Activated naive CD4-positive, alpha-beta T cell treated with anti-CD3 and anti-CD28 coated beads for 36 hours (primary cell): ENCODE measurements at places on chromosomes 2 and 18. TPM values are rescaled to one million over a fixed set of nuclear protein-coding genes. Genes with fewer than 3 reads are reported as not detected.

PSTPIP2 gene
- total RNA-seq, result 14.3 TPM

DNA sequence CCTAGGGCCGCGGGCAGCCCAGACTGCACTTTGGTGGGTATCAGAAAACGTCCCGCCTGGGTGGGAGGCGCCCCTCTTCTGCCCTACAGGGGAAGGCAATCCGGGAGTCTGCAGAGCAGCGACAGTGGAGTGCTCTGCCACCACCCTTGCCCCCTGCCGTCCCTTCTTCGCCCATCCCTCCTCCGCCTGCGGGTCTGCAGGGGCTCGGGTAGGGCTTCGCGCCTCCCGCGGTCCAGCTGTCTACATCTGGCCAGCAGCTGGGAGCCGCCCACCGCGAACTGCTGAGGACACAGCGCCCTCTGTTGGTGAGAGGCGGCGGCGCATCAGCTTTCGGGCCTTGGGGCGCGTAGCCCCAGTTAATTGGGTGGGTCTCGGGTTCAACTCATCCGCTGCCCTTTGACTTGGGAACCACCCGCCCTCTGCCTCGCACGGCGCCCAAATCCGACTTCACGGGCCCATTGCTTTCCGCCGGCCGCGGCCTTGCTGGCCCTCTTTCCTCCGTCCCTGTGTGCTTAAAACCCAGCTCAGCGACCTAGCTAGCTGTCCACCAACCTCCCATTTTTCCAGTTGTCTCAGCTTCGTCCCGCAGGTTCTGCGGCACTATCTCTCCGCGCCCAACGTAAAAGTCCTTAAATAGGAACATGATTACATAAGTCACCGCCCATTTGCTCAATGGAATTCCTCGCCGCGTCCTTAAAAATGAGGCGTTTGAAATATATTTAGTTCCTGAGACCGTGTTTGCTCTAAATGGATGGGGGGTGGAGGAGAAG, 17.6 kb downstream of the WNT10A start:
- peak; percentile 82 for DNase-seq

DNA sequence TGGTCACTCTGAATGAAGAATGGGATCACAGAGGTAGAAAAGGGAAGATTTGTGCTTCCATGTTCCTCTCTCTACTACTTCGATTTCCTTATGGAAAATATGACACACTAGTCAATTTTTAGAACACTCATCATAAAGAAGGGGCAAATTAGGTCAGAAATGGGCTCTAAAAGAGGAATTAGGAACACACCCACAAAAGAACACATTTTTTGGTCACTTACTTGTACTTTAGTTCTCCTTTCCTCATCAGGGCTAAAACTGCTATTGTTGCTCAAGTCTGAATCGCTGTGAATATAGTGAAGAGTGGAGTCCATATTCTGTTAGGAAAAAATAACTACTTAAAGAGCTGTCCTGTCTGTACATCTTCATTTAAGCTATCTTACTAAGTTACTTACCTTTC, 52.6 kb downstream of the PPP4R1 start:
- DNase-seq, result no peak

DNA sequence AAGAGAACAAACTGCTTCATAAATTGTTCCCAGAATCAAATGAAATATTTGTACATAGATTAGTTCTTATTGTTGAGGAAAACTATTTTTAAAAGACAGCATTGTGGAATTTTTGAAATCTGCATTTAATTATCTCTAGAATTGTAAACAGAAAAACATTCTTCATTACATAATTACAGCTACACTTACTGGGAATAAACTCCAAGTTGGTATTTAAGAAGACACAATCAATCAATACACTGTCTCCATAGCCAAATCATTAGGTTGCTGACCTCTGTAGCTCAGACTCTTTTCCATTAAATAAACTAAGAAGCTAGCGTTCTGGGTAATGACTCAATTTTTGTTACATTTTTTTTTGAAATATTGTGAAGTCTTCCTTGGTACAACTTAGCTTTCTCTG, 70.2 kb upstream of the PIEZO2 start:
- DNase-seq, result no peak

DNA sequence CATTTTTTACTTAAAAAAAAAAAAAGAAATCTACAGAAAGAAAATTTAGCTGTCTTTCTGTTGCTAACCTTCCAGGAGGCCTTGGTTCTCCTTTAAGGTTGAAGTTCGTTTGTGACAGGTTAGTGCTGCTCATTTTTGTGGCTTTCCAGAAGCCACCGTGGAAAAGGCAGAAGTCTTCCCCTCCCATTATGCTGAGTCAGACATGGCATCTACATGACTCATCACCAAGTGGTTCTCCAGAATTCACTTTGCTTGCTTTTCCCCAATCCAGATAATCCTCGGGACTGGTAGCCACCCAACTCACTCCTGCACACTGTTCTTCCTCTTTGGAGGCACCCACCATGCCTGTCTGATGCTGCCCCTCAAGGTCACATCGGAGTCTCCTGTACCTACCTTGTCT, 228.7 kb downstream of the PIK3C3 start:
- DNase-seq, result no peak

- no peak for DNase-seq
Measured at GRCh38 chr2:118657466-118657865, 190.0 kb downstream of the EN1 start.

DNA sequence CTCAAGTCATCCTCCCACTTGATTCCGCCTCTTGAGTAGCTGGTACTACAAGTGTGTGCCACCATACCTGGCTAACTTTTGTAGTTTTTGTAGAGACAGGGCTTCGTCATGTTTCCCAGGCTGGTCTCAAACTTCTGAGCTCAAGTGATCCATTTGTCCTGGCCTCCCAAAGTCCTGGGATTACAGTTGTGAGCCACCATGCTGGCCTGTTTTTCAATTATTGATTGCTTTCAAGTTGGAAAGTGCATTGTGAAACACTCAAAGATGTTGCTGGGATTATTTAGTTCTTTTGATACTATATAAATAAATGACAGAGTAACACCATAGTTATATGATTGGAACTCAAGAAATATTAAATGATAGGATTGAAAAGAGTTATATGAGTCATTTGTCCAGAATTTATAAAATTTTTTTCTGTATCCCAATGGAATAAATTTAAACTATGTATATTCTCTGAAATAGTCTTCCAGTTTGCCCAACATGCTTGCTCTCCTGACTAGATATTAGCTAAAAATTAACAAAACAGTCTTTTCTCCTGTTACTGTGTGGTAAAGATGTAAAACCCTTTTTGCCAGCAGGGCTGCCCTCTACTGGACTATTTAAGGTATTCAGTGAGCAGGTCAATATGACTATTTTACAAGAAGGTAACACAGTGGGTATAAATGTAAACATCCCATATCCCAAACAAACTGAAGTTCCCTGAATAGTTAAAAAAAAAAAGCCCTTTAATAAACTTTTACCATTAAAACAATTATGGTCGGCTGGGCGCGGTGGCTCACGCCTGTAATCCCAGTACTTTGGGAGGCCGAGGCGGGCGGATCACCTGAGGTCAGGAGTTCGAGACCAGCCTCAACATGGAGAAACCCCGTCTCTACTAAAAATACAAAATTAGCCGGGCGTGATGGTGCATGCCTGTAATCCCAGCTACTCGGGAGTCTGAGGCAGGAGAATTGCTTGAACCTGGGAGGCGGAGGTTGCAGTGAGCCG, 42.7 kb downstream of the ACSL3 start:
- DNase-seq, result peak; percentile 55
